ENCODE measurements at places on chromosomes 2 and 18.

DNA sequence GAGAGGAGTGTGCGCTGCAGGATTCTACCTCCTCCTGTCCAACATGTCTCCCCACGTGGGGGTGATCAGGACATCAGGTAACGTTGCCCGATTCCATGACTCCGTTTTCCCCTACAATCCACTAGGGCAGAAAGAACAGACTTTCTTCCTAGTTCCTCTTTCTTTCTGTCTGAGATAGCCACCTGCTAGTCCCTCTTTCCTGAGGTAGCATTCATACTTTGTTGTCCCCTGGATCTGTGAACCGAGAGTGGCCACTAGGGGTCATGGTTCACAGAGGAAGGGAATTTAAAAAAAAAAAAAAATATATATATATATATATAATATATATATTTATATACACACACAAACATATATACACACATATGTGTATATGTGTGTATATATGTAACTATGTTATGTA is 210.0 kb upstream of the ZNF521 start:
- peak; percentile 51 for ATAC-seq

DNA sequence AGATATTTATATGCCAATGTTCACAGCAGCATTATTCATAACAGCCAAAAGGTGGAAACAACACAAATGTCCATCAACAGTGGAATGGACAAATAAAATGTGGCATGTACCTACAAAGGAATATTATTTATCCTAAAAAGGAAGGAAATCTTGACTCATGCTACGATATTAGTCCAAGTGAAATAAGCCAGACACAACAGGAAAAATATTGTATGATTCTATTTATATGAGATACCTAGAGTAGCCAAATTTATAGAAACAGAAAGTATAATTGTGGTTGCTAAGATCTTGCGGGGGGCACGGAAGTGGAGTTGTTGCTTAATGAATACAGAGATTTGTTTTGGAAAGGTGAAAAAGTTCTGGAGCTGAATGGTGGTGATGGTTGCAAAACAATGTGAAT is 33.0 kb upstream of the CCDC150 start:
- no peak for ATAC-seq

DNA sequence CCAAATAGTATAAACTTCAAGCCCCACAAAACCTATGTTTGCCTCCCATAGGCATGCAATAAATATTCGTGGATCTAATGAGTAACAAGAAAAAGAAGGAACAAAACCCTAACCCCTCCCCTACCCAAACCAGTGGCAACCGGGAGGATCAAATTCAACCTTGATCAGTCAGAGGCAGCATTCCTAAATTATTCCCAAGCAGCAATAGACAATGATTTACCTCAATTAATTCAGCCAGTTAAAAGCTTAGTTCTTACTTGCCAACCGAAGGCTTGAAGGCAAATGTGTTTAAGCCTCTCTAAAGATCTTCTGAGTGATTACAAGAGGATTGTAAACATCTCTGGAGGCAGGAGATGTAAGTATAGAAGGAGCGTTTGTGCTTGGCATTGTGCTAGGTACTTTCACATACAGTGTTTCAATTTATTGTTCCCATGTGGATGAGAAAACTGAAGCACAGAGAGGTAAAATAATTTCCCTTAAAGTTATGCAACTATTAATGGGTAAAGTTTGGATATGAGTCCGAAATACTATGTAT is 197.7 kb downstream of the MTX2 start:
- ATAC-seq = no peak

DNA sequence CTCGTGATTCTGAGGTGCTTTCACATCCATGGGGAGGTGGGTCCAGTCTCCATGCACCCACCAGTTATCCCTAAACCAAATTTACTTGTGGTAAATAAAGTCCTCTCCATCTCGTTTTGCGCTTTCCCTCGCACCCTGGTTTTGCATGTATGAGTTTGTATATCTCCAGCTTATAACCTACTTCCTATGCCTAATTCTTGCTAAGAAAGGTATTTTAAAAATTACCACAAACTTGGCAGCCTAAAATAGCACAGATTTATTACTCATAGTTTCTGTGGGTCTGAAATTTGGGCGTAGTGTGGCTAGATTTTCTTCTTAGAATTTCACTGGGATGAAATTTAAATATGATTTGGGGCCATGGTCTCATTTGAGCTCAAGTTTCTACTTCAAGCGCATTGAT is 511.5 kb downstream of the NYAP2 start:
- ATAC-seq = no peak

DNA sequence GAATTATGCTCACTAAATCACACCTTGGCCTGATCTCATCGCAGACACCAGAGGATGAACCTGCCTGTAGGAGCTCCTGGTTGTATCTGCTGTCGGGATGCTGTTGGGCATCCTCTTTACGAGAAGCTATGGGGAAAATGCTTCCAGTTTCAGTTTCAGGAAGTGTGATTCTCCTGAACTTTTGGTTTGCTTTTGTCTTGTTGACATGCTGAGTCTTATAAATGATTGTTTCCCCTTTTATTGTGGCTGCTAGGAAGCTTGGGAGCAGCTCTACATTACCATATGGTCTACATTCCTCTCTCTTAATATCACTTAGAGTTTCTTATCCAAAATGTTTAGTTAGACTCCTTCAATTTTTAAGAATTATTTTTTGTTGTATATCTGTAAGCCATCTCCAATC is 227.5 kb downstream of the MTX2 start:
- ATAC-seq = no peak

DNA sequence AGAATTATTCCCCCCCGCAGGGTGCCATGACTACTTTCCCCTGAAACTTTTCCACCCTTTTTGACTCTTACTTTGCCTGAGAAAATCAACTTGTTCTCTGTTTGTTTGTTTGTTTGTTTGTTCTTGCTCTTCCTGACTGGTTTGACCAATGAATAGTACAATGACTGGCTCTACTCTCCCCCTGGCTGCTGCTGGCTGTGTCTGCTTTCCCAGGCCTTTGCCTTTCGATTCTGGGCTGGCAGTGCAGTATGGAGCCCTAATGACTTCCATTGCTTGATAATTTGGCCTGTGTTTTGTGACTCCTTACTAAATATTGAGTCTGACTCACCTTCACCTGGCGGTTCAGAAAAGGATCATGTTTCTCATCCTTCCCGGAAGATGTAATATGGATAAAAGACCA is 241.1 kb downstream of the TMEM182 start:
- no peak for ATAC-seq

GRCh38 chr2:144629935-144630334 is 110.0 kb upstream of the ZEB2 start:
- no peak for ATAC-seq

DNA sequence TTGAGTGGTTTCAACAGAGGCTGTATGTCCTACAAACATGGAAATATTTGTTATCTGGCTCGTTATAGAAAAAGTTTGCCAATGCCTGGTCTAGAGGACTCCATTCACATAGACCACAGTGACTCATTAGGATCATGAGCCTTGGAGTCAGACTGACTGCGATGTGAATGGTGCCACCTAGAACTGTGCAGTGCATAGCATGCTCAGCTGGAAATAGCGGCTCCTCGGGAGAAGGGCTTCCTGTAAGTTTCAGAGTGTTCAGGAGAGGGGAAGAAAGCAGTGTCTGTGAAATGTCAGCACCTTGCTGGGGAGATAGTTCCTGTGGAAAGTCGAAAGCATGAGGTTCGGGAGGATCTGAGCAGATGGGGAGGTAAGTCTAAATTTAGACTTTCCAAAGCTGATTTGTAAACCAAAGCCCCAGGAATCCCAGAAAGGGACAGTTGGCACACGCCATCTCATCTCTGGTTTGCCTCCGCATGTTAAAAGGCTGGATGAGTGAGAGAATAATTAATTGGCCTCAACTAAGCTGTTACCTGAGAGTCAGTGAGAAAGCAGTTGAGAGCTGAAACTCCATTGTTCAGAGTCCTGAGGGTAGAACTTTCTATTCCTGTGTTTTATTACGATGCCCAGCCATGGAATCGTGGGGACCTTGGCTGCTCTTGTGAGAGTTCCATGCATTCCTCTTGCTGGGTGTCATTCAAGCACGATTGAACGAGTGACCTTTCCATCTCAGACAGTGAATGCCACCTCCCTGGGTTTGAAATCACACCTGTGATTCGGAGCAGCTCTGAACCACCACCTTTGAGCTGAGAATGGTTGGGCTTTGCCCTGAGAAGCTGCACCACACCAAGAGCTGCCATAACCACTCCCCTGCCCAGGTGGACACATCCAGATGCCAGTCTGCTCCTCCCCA is 99.5 kb downstream of the MAPK4 start:
- peak; percentile 77 for ATAC-seq

DNA sequence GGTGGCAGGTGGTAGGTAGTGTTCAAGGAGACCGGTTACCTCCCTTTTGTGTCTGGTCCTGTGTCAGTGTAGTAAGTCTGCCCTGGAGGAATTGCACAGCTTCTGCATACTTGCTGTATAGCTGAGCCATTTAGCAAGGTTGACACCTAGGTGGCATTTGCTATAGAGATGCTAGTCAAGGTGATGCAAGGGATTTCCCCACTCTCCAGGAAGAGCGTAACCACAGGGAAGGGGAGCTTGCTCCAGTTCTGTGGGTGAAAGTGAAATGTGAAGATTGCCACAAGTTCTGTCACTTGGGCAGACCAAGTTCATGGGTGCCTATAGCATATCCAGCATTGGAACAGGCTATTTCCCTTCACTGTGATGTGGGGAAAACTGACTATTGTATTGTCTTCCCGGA is 28.1 kb downstream of the NAT8 start:
- ATAC-seq = no peak

DNA sequence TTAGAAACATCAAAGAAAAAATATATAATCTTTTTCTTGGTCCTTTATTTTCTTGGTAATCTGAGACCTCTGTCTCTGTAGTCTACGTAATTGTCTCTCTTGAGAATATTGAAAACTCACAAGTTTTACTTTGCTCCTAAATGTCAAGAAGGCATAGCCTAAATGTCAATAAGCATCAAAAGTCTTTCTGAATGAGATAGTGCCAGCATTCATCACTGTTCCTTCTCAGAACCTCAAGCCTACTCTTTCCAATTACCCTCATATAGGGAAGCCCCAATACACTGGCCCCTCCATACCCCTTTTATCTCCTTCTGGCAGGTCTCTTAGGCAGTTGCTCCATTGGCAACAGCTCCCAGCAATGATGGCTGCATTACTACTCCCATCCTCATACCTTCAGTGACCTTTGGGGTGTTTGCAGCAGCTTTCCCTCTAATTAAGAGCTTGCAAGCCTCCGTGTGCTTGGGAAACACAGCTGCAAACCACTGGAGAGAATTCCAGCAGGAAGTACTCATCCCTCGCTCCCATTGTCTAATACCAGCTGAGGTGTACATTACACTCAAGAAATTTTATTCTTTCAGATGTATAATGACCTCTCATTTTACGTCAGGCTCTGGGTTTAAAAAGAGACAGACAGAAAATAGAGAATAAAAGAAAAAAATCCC is 95.8 kb downstream of the KYNU start:
- ATAC-seq = no peak
